NCI-H1417 (cell line): ENCODE measurements at places on chromosomes 5 and 9.

GRCh38 chr5:84197538-84197937, 187.1 kb downstream of the EDIL3 start:
- no peak for DNase-seq

- no peak for DNase-seq
Measured at GRCh38 chr5:37637165-37637845, 202.5 kb downstream of the GDNF start.

DNA sequence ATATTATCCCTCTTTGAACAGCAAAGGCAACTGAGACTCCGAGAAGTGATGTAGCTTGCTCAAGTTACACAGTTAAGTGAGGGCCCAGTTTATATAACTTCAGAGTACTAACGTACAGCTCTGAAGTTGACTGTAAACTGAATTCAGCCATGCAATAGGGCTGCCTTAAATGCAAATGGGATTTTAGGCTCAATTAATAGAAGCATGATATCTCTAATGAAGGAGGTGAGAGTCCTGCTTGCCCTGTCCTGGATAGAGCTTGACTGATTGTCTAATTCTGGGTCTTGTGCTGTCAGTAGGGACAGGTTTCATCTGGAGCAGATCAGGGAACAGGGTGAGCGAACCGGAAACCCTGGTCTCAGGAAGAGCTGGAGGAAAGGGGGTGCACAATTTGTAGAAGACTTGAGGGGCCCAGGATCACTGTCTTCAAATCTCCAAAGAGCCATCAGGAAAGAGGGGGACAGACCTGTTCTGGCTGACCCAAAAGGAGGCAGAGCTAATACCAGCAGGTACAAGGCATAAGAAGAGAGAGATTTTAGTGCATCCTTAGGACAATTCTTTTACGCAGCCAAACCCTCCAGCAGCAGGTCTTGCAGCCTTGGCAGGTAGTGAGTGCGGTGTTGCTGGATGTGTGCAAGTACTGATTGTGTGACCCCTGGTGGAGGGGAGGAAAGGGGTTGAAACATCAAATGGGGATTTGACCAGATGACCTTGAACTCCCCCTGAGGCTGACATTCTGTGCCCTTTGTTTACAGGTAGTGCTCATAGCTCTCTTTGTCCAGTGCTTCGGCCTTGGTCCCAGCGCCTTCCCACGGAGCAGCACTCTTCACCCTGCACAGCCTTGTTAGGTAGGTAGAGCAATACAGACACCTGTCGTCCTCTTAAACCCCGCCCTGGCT, 13.0 kb downstream of the GSN start:
- DNase-seq = peak; percentile 40

GRCh38 chr5:98755406-98755805, 18.1 kb upstream of the RGMB start:
- no peak for DNase-seq

DNA sequence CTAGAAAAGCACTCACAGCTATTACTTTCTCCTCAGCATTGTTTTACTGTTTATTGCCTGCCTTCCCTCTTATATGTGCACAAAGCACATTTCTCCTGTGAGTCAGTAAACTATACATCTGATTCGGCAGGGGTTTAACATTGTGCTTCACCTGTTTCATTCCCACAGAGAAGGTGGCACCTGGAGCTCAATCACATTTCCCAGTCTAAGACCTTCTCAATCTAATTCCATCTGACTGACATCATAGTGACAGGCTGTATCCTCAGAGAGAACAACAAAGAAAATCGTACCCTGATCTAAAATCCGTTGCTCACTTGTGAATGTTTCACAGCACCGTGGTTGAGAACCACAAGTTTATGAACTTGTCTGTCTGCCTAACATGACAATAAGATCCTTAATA, 92.4 kb upstream of the CAST start:
- no peak for DNase-seq

- no peak for DNase-seq
Measured at GRCh38 chr5:14587150-14587549, 5.6 kb downstream of the OTULINL start.

DNA sequence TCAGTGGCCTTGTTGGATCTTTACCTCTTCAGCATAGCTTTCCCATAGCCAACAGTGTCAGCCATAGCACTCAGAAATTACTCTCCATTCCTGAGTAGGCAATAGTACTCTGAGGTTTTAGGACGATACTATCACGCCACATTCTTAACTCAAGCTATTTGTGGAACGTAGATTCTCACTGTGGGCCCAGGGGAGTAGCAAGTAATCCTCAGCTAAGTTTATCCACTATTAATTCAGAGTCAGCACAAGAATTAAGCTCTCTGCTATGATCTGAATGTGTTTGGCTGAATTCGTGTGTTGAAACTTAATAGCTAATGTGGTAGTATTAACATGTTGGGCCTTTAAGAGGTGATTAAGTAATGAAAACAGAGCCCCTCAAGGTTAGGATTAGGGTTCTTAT, 858.8 kb upstream of the NUDT12 start:
- DNase-seq = no peak

DNA sequence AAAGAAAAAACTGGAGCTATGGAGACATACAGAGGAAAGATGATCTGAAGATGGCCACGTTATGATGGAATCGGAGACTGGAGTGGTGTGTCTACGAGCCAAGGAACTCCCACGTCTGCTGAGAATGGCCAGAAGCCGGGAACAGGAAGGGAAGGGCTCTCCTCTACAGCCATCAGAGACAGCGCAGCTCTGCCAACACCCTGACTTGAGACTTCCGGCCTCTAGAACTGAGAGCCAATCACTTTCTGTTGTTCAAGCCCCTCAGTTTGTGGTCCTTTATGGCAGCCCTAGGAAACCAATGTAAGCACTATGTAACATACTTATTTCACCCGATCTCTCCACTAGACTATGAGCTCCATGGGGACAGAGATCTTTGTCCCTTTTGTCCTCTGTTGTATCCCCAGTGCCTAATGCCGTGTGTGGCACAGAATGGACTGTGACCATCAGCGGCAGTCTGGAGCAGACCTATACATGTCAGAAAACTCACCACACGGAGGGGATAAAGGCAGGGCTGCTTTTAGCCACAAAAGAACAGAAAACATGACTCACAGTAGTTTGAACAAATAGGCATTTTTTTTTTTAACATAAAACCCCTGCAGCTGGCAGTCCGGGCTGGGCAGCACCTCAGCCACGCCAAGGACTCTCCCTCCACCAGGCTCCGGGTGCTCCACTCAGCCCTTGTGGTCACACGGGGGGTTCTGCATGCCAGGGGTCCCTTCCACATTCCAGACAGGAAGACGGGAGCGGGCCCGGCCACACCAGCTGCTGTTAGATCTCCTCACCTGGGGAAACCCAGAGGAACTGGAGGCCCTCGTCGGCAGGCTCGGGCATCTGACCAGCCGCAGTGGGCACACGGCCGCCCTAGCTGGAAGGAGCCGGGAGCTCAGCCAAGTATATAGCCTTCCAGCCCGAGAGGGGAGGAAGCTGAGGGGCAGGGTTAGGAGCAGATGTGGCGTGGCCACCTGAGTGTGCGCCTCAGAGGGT, 16.1 kb upstream of the MXD3 start:
- DNase-seq = no peak

DNA sequence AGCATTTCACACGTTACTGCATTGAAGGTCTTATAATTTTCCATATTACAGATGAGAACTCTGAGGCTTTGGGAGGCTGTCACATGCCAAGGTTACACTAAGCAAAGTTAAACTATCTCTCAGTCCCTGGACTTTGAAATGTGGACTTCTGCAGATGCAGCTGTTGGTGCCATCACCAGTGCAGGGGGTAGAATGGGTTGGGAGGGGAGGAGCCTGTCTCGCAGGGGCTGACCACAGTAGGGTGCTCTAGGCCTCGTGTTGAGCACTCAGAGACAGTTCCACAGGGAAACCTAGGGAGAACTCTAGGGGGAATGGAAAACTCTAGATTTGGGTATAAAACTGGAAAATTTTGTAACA, 220.9 kb downstream of the MAPKAP1 start:
- no peak for DNase-seq

GRCh38 chr9:76162086-76162730, 232.0 kb downstream of the RFK start:
- DNase-seq = no peak

GRCh38 chr5:150763023-150763769, 4.4 kb upstream of the DCTN4 start:
- DNase-seq = peak; percentile 31

- DNase-seq = no peak
Measured at GRCh38 chr9:99725852-99726251, 95.8 kb upstream of the NR4A3 start.
